ENCODE measurements at places on chromosomes 5 and 9. TPM values are rescaled to one million over a fixed set of nuclear protein-coding genes. Genes with fewer than 3 reads are reported as not detected.

DNA sequence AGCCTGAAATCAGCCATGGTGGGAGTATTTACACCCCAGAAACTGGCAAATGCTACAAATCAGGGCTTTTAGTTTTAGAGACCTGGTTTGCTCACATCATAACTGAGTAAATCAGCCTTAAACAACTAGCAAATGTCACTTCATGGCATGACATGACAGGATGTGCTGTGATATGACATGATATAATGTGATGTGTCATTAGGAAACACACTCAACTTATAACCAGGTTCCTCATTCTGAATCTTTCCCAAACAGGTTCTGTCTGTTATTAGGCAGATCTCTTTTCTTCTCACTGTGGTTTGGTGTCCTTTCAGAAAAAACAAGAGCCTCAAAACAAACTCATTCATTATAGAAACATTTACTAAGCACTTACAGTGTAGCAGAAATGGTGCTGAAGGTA is 90.5 kb downstream of the ADAMTS12 start:
- no peak for DNase-seq

DNA sequence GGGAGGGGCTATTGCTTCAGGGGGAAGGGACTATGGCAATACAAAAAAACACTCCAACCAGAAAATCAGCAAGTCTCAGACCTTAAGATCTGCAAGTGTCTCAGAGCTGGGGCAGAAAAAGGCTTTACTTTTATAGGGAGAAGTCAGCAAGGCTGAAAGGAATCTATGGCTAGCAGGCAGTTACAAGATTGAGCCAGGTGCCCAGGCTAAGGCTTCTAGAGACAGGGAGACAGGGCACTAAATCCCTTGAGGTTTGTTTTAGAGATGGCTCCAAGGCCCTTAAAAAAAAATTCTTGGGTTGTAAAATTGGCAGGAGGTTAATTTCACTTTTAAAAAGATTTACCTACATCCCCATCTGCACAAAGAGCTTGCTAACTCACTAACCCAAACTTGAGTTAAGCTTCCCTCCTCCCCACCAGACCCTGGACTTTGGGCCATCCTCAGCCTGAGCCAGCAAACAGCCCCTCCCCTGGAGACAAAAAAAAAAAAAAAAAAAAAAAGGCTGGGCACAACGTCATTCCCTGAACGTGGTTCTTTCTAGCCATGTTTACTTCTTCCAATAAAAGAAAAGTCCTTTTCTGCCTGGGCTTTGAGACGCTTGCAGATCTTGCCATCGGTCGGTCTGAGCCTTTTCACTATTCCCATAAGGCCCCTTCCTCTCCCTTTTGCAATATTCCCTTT is 17.9 kb downstream of the NIPAL4 start:
- no peak for DNase-seq

DNA sequence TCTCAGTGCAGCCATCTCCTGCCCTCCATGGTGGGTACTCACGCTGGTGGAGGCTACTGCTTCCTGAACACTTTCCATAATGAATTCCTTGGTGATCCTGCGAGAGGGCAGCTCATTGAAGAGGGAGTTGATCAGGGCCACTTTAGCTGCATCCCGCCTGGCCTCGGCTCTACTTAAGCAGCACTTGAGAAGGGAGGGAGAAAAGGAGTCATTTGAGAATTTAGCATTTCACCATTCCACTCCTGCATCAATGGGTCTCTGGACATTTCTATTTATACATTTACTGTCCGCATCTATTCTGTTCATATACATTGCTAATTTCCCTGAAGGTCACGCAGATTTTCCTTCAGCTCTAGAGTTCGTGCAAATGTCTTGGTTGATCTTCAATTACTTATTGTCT is 35.1 kb downstream of the LIX1 start:
- no peak for DNase-seq

DNA sequence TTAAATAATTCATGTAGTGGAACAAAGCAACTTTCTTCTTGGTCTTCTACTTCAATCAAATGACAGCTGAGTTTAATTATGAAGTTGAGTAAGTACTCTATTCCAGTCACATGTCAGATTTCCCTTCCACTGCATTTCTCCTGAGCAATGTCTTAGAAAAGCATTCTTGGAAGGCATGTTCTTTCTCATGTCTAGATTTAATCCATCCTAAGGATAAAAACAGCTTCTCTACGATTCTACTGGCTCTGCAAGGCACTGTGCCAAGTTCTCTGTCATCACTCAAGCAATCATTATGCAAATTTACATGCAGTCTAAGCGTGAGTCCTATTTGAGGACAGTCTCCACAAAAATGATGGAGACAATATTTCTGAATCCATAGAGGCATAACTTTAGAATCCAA is 142.4 kb downstream of the YIPF5 start:
- no peak for DNase-seq

DNA sequence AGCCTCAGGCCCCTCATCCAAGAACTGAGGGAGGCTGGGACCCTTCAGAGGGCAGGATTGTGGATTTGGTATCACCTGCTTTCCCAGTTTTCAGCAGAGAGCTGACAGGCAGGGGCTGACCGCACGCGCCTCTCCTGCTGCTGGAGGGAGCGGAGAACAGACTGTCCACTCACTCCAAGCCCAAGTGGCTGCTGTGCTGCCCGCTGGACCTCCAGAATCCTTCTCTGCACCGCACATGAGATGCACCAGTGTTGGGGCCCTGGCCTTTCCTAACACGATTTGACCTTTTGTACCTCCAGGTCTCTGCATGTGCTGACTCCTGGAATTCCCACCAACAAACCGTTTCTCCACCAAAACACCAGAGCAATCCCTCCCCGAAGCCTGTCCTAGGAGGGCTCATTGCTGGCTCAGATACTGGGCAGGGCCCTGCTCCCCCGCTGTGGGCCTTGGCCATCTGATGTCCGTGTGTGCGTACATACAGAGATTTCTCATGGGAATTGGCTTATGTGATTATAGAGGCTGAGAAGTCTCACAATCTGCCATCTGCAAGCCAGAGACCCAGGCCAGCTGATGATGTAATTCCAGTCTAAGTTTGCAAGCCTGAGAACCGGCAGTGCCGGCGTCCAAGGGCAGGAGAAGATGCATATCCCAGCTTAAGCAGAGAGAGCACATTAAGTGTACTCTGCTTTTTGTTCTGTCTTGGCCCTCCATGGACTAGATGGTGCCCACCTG is 141.7 kb downstream of the GADD45G start:
- DNase-seq, result no peak

- DNase-seq, result no peak
These were observed 1.4 kb downstream of the PRR16 start for GRCh38 chr5:120465436-120465961.

GRCh38 chr5:29878599-29878998 is 1314.9 kb upstream of the CDH6 start:
- DNase-seq, result no peak

GRCh38 chr5:8234179-8234770 is 365.3 kb downstream of the MTRR start:
- no peak for DNase-seq

DNA sequence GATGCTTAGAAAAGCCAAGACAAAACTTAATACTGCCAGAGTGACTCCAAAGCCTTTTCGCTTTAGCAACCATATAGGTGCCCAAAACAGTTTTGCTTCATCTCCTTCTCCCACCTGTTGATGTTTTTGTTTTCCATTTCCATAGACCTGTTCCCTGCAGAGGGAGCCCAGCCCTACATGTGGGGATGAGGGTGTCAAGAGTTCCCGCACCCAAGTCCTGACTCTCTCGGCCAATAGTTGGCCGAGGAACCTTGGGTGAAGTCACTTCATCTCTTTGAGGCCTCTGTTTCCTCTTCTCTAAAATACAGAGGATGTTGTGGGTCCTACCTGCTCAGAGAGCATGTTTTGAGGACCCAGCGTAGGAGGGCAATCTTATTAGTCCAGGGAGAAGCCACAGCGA is 38.5 kb upstream of the LCP2 start:
- DNase-seq, result no peak

GRCh38 chr5:75824323-75824722 is 107.1 kb upstream of the POC5 start:
- DNase-seq, result no peak

GRCh38 chr5:158068964-158069363 is 210.0 kb upstream of the CLINT1 start:
- no peak for DNase-seq

DNA sequence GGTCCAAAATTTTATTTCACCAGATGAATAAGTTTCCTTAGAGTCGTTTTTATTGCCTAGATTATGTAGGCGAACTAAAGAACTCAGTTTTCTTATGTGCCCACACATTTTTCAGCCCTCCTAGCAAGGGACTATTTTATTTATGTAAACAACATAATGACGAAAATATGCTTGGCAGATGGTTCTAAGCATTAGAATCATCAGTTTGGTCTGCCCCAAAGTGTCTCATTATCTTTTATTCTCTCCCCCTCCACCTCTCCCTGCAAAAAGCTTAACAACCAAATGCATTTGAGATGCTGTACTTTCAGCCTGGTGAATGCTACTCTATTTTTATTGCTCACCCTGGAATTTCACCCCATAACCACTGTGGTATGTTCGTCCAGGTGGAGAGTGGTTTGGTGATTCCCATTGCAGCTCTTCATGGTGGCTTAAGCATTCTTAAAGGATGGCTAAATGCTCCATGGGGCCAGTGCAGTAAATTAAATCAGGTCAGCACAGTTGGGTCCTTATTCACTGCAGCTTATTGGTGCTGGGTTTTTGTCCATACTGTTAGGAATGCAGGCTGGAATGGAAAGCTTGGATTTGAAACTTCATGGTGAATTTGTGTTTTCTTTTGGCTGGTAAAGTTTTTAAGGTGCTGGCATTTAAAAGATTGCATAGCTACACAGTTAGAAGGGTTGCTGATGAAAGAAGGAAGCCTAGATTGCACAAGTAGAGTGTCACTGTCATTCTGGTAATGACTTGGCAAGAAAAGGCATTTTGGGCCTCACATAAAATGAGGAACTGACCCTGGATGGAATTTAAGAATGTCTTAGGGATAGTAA is 39.2 kb downstream of the TLE4 start:
- no peak for DNase-seq

- no peak for DNase-seq
These were observed 649.6 kb upstream of the RORB start for GRCh38 chr9:73847536-73847935.

DNA sequence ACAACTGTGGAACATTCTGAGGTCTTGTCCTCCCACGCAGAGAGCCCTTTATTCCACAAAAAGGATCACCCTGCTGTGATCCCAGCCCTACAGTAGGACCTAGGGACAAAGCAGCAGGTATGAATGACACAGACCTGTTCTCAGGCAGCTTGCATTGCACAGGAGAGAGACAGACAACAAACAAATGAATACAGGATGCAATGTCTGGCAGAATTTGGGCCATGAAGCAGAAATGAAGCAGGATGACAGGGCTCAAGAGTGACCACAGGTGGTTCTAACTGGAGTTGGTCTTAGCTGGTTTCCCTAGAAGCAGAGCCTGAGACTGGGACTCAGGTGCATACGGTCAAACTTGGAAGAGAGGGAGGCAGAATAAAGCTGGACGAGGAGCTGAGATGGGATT is 388.8 kb downstream of the CDK5RAP2 start:
- no peak for DNase-seq

GRCh38 chr9:69579032-69579758 is 93.0 kb downstream of the APBA1 start:
- no peak for DNase-seq

GRCh38 chr5:84063041-84063440 is 321.6 kb downstream of the EDIL3 start:
- no peak for DNase-seq

DNA sequence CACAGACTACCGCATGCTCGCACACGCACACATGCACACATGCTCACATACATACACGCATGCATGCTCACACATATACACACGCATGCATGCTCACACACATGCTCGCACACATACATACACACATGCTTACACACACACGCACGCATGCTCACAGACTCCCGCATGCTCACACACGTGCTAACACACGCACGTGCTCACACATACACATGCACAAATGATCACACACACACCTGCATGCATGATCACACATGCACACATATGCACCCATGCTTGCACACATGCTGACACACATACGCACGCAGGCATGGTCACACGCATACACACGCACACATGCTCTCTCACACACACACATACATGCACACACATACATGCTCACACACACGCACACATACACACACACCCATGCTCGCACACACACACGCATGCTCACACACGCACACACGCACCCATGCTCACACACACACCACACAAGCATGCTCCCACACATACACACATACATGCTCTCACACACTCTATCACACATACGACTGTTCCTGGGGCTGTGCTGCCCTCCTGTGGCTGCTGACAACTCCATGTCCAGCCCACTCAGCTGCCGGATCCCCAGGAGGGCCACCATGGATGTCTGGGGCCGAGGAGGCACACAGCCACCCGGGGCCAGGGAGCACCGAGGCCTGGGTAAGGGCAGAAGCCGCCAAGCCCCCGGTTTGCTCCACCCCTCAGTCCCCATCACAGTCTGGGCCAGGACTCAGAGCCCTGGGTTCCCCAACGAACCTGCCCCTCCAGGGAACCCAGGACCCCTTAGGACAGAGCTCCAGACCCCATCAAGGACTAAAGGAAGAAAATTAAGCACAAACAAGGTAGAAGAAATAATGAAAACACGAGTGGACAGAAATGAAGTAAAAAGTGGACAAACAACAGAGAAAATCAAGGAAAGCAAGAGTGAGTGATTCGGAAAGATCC is 31.4 kb upstream of the EGFL7 start:
- peak; percentile 79 for DNase-seq

DNA sequence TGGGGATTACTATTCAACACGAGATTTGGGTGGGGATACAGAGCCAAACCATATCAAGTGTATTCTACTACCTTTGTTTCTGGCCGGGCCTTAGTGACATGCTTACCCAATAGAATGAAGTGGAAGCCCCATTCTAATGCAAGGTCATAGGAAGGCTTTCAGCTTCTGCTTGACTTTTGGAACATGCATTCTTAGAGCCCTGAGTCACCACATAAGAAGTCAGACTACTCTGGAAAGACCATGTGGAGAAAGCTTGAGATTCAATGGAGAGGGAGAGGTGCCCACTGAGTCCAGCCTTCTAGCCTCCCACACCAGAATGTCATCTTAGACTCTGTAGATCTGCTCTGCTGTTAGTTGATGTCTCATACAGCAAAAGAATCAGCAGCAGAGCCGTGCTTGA is 155.7 kb upstream of the FBN2 start:
- DNase-seq, result no peak

GRCh38 chr5:14895301-14895700 is 23.7 kb upstream of the ANKH start:
- DNase-seq, result no peak

STX17 gene
- 32.8 TPM for polyA plus RNA-seq

FBP2 gene
- polyA plus RNA-seq, result not detected

CDH9 gene
- not detected for polyA plus RNA-seq

DOLPP1 gene
- polyA plus RNA-seq, result 15.3 TPM

PCDHGA6 gene
- polyA plus RNA-seq, result 0.06 TPM

IL31RA gene
- not detected for polyA plus RNA-seq

IFNK gene
- not detected for polyA plus RNA-seq

ABO gene
- polyA plus RNA-seq, result not detected
